ENCODE measurements at places on chromosomes 4 and X.

GRCh38 chrX:138082896-138083295 lies 517.0 kb downstream of the ZIC3 start:
- no peak for DNase-seq

DNA sequence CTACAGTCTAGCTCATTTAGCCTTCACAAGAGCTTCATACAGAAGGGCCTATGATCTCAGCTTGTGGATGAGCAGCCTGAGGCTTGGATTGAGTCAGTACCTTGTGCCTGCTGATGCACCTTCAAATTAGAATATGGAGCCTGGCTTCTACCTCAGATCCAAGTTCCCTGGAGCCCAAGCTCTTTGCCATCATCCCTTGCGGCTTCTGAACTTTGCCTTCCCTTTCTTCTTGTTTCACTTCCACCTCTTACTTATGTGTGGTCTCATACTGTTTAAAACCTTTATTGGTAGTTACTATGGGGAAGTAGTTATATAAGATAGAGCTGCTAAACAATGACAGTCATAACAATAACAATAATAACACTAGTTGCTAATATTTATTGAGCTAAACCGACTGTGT lies 84.3 kb upstream of the AFF2 start:
- no peak for DNase-seq

DNA sequence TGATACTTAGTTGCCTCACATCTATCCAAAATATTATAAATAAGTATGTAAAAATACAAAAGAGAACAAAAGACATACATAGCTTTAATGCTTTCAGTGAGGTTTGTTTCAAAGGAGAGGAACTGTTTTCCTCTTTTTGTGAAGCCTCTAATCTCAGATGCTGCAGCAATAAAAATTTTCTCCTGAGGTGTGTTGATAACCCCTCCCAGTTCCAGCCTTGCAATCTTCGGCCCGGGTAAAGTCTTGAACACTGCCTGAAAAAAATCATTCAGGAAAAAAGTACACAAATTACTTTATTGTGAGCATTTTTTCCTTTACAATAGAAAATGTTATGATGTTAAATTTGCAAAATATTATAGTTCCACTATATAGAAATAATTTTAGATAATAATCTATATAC lies 8.8 kb downstream of the BBS7 start:
- DNase-seq: no peak

DNA sequence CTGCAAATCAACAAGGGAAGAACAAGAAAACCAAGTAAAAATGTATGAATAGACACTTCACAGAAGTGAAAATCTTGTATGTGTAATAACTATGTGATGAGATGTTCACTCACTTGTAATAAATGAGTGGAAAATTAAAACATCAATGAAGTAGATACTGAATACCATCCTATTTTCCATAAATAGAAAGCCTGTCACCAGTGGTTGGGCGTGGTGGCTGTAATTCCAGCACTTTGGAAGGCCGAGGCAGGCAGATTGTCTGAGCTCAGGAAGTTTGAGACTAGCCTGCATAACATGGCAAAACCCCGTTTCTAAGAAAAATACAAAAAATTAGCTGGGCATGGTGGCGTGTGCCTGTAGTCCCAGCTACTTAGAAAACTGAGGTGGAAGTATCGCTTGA lies 53.5 kb upstream of the SOD3 start:
- no peak for DNase-seq

GRCh38 chr4:75555294-75556164 lies at the start of gene ODAPH:
TSS of gene ODAPH (plus strand) at chr4:75556066. CDS start at chr4:75556083, 17 bp downstream.
- DNase-seq: no peak

Measured in esophagus muscularis mucosa (tissue), 4 donors.